ENCODE measurements at places on chromosomes 13 and 19. TPM values are rescaled to one million over a fixed set of nuclear protein-coding genes. Genes with fewer than 3 reads are reported as not detected.

GRCh38 chr13:100510208-100510957, 78.2 kb downstream of the GGACT start:
- no peak for DNase-seq
- H3K36me3 ChIP-seq, result no peaks in the 10 kb centered on the region
- no peak overlapping the region for H3K27ac ChIP-seq
- H3K27me3 ChIP-seq, result no peaks in the 10 kb centered on the region
- H3K4me3 ChIP-seq, result no peak overlapping the region

- H3K4me3 ChIP-seq, result no peak overlapping the region
- H3K4me1 ChIP-seq, result no peaks in the 10 kb centered on the region
- H3K36me3 ChIP-seq, result no peaks in the 10 kb centered on the region
- no peaks in the 10 kb centered on the region for H3K27me3 ChIP-seq
These were observed 57.7 kb downstream of the POLR1D start for GRCh38 chr13:27679396-27679795.

ZNF30 gene
- 1.9 TPM for total RNA-seq

NUP58 gene
- 43.1 TPM for total RNA-seq
